Stimulated activated CD8-positive, alpha-beta memory T cell treated with anti-CD3 and anti-CD28 coated beads, Interleukin-4, amount 100 ng/mL, for 1 hour (primary cell): ENCODE measurements at places on chromosomes 4 and X.

DNA sequence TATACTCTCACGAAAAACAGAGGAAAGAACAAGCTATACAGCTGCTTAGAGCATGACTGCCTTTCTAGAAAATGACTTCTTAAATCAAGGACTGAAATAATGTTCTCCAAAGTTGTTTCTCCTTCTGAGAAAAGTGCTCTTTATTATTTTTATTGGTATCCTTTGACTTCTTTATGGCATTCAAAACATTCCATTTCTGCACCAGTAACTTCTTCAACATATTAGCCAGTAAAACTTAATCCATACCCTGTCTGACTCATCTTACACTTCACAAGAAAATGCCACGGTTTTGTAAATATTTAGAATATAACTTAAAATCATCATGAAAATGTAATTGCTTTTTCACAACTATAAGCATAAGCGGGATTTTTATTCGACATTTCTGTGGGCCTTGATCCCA lies 180.4 kb downstream of the NR3C2 start:
- no peak for DNase-seq

DNA sequence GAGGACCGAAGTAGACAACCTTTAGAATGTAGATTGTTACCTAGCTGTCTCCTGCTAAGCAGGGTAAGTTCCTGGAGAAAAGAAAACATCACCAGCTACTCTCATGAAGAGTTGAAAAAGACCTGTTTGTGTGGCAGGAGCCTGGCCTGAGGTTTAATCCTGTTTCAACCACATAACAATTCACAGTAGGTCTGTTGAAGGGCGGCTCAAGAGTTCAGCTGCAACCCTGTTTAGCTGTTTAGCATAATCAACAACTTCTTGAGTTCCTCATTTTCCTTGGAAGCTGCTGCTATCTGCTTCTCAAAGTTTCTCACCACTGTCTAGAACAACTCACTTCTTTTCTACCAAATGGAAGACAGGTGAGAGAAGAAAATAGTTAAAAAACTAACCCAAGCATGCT lies 170.4 kb upstream of the TET2 start:
- no peak for DNase-seq

- DNase-seq: no peak
Measured at GRCh38 chr4:170716868-170717267, 627.1 kb upstream of the AADAT start.

DNA sequence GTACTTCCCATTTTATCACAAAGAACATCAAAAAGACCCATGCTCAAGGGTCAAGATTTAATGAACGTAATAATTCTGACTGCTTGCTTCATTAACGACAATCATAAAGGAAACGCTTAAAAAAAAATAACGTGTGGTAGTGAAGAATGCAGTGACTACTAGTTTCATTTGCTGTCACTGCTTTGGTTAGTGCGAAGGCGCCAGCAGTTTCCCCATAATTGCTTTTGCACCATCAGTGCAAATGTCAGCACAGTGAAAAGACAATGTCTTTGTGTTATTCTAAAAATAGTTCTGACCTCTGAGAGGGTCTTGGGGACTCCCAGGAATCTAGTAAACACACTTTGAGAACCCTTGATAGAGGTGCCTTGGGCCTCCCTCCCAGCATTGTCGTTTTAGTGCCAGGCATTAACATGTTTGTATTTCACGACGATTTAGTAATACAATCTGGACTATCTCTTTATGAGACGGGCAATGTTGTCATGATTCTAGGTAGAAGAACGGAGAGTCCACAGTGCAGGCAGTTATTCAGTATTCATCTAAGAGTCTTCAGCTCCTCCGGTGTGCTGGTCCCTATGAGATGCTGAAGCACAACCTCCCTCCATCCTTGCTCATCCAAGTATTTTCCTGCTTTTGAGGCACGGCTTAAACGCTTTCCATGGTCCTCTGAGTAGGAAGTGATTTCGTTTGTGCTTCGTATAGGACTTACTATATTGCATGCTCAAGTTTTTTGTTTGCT lies 71.0 kb downstream of the AFF1 start:
- no peak for DNase-seq

DNA sequence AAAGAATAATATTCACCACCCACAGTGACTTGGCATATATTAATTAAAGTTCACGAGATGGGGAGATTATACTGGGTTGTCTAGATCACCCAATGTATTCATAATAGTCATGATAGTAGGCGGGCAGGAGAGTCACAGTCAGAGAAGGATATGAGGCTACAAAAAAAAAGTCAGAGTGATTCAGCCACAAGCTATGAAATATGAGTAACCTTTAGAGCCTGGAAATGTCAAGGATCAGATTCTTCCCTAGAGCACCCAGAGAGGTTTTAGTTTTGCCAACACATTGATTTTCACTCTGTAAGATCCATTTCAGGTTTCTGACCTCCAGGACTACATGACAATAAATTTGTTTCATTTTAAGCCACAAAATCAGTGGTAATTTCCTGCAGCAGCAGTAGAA lies 501.9 kb downstream of the GABRG1 start:
- no peak for DNase-seq

DNA sequence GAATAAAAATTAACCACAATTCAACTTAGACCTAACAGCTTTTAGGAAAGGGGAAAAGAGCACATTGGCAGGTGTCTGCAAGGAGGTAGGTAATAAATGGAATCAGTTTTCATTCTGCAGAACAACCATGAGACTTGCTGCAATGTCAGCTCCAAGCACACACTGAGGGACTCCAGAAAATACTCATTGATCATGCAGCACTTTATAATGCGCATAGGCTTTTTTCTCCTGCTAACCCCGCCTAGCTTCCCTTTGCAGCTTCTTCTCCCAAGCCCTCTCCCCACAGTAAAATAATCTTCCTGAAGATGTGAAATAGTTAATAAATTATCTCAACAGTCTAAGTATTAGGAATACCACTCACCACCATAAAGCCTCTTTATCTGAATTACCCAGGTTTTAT lies 36.9 kb downstream of the ANKRD17 start:
- no peak for DNase-seq

DNA sequence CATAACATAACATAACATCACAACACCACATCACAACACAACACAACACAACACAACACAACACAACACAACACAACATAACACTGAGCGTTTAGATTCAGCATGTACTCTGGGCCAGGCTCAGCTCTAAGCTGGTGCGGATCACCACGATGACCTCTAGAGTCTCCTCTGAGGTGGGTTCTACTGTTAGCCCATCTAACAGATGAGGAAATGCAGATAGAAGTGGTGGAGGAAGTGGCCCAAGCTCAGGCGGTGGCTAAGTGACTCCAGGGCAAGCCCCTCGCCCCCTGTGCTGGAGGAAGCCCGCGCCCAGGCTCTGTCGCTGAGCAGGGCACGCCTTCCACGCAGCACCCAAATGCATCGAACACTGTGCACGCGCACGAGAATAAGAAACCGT lies 45.3 kb upstream of the CDKN2AIP start:
- DNase-seq: no peak

DNA sequence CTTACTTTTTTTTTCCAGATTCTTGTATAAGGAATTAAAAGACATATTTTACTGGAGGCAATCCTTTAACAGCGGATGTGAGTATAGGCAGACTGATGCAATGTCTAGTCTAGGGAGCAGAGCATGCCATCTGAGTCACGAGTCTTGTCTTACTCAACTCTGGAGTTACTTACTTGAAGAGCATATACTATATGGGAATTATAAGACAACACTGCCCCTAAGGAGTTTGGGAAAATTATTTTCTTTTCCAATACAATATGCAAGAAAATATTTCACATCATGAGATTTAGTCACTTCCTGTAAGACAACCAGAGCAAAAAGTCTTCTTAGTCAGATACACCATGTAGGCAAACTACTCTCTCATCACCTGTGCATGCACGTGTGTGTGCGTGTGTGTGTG lies 537.3 kb upstream of the FTHL17 start:
- no peak for DNase-seq

GRCh38 chrX:79266702-79267101 lies 100.4 kb downstream of the ITM2A start:
- DNase-seq: no peak

- DNase-seq: no peak
Measured at GRCh38 chr4:164337219-164337944, 416.5 kb upstream of the SMIM31 start.

DNA sequence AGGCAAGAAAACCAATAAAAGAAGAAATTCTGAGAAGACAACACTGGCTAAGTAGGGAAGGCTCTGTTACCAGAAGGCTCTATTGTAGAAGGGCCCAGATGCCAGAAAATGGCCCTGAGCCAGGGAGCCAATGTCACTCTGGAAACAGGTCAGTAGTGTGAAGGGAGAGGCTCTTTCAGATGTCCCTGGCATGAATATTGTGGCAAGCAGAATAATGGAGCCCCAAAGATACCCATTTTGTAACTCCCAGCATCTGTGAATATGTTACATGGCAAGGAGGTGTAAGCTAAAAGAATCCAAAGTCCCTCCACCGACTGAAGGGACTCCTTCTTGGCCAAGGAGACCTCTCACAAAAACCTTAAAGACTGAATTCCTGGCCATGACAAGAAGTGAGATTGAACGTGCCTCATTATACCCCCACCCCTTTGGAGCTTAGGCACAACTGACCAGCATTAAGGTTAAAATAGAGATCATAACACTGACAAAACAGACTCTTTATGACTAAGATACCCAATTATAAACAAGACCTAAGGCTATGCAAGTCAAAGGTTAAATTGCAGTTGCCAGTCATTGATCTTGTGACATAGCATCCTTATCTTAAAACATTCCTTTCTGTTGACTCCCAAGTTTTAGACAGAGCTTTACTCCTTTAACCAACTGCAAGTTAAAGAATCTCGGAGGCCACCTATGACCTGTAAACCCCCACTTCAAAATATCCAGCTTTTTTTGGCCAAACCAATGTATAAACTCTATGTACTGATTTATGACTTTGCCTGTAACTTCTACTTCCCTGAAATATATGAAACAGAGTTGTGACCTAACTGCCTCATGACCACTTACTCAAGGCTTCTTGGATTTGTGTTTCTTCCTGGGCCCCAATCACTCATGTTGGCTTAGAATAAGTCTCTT lies 42.2 kb upstream of the SMIM10 start:
- DNase-seq: no peak

DNA sequence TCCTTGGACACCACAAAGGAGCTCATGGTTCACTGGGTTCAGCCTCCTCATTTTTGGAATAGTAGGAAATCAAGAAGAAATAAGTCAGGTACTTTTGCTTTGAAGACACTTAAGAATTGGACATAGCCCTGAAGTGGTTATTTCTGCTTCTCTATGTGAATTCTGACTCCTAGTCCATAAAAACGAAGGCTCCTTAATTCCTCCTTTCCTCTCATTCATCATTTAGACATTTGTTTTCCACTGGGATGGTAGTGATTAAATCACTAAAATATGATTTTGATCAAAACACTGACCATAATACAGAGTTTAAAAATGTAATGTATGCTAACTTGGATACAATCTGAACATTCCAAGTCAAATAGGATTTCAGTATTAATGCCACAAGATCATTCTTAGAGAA lies 34.7 kb upstream of the CYP2U1 start:
- no peak for DNase-seq

DNA sequence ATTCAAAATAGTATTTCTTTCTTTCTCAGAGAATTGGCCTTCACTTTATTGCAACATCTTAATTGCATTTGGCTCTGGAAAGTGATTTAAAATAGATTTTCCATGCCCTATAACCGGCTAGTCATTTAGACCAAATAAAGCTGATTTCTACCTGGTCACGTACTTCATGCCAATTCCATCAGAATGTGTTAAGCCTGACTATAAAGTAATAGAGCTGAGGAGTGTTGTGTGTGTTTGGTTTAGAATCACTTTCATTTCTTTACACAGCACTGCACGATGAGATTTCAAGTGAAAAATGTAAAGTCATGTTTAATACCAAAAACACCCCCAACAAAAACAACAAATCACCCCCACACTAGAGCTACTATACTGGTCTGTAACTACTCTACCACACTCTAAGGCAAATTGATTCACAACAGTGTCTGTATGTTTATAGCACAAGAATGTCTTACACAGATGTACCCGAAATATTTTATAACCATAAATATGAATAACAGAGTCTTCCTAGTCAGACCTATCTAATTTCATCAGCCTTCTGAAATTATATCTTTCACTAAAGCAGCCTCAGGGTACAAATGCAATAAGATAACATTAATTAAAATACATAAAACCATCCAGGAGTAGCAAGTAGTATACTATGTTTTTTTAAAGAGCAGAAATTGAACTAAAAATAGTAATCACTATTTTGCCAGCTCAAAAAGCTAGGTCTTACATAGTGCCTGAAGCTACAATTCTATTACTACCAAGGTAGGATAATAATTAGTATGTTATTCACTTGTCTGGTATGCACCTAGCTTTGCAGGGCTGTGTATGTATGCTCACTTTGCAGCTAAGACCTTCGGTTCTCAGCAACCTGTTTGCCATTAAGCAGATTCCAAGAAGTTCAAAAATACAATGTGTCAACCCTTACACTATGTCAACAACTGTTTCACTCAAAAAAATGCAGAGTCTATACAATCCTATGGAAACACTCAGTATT lies 28.4 kb downstream of the APBB2 start:
- no peak for DNase-seq

- no peak for DNase-seq
Measured at GRCh38 chrX:36957425-36958328, 50.5 kb upstream of the FAM47C start.

DNA sequence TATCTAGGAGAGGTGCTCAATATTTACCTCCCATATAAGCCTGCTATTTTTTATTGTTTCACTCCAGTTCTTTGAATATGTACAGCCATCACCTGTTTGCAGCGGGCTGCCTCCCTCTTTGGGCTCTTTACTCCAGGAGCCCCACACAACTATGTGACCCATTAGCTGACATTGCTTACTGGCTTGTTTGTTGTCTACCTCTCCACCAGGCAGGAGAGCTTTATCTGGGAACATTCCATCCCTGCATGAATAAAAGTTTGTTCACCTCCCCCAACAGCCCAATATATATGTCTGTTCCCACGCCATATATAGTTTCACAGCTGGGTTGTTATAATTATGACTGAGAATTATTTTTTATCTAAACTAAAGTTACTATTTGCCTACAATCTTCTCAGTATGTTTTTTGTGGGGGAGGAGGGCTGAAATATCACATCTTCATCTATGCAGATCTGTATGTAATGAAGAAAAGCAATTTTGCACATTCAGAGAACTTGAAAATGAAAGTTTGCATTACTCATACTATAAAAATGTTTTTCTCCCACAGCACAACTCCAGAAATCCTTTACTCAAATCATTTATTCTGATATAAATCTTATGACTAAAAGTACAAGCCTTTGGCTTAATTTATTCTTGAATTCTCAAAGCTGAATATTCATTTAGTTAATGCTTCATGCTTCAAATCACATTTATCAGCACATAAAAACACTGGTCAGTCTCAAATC lies 61.2 kb upstream of the DAPP1 start:
- DNase-seq: no peak

DNA sequence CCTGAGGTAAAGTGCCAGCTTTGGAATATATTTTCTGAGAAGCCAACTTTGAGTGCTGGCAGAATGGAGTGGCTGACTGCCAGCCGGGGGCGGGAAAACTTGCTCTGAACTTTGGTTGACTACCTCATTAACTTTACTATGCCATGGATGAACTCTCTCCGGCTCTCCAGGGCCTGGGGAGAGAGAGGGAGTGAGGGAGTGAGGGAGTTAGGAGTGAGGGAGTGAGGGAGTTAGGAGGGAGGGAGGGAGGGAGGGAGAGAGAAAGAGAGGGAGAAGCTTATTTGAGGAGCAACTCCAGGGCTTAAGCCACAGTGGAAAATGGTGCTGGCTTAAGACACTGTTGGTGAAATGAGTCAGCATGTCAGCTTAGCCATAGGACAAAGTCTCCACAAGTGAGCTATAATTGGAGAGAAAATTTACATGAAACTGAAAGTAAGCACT lies 280.9 kb upstream of the RPS6KA3 start:
- DNase-seq: no peak

GRCh38 chr4:101420661-101421060 lies 73.3 kb upstream of the PPP3CA start:
- no peak for DNase-seq
